ENCODE measurements at places on chromosomes 2 and 18. TPM values are rescaled to one million over a fixed set of nuclear protein-coding genes. Genes with fewer than 3 reads are reported as not detected.

- no peak for DNase-seq
Measured at GRCh38 chr18:33558529-33558928, 19.5 kb upstream of the ASXL3 start.

DNA sequence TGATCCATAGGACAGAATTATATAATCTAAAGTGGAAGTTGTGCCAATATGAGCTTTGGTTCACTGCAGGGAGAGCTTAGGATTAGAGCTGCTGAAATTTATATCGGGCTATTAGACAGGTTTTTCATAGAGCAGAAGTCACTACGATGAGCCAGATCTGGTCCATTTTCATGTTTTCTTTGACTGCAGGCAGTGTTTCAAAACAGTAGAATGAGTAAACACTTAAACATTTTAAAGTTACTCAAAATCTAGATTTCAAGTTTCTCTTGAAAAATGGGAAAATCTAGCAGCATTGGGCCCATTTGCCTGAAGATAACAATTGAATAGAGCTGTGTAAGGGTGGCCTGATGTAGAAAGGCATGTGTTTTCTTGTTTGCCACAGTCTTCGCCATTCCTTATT, 14.5 kb upstream of the ADAM23 start:
- DNase-seq, result no peak

Gene LYPD1
- 7.3 TPM for total RNA-seq

Gene SLC39A6
- 36.7 TPM for total RNA-seq

DNA sequence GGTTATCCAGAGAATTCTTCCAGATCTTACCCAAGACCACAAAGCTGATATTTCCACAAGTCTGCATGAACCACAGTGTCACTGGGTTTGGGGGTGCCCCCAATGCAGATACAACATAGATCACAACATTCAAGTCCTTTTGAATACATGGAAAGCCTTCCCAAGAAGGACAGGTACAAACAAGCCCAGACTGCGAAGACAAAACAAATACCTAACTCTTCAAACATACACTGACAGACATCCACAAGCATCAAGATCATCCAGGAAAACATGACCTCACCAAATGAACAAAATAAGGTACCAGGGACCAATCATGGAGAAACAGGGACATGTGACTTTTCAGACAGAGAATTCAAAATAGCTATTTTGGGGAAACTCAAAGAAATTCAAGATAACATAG, 93.1 kb downstream of the MDH1 start:
- no peak for DNase-seq

Gene MOCOS
- total RNA-seq, result 2.4 TPM

Gene PIEZO2
- total RNA-seq, result 6.5 TPM

Gene DSC3
- total RNA-seq, result 0.73 TPM

DNA sequence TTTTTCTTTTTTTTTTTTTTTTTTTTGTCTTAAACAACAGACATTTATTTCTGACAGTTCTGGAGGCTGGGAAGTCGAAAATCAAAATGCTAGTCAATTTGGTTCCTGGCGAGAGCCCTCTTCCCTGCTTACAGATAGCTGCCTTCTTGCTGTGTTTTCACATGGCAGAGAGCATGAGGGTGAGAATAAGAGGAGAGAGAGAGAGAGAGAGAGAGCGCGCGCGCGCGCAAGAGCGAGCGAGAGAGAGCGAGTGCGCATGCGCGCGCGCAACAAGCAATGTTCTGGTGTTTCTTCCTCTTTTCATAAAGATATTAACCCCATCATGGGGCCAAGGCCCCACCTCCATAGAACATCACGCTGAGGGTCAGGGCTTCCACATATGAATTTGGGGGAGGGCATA, 20.9 kb downstream of the MTCL1 start:
- no peak for DNase-seq

DNA sequence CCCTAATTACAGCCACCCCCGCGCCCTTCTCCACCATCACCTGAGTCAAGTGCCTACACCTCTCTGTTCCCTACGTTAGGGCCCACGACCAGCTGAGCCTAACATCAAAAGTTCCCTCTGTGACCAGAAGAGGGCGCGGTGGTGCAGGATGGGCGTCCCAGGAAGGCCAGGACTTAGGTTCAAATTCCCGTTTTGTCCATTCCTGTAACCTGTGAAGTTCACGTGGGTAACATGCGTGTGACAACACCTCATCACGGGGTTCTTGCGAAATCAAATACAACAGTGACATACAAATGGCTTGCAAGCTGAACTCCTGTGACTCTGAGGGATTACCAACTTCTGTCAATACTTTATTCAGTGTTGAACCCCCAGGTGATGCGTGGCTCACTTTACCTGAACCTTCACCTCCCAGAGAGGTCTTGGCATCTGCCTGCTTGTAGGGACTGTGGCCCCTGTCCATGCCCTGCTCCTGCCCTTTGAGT, 207.9 kb downstream of the ARL4C start:
- peak; percentile 67 for DNase-seq

- DNase-seq, result no peak
Measured at GRCh38 chr2:112493858-112494648, 12.1 kb downstream of the TTL start.

Gene RND3
- 53.3 TPM for total RNA-seq
